ENCODE measurements at places on chromosomes 2 and 18.

DNA sequence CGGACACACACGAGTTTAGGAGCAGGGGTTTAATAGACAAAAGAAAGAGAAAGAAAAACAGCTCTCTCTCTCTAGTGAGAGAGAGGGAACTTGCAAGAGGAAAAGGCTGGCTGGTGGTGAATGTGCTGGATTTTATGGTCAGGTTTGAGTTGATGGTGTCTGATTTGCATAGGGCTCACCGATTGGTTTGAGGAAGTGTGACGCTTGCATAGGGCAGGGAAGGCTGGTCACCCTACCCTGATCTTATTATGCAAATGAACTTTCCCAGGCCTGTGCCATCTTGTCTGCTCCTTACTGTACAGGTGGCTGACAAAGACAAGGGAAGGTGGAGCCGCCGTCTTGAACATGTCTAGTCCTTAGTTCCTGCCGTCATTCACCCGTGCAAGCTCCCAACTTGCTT lies 408.9 kb downstream of the RIT2 start:
- no peak for DNase-seq

GRCh38 chr2:127597046-127597983 lies 48.6 kb upstream of the GPR17 start:
- DNase-seq: no peak

GRCh38 chr2:8478471-8478793 lies 203.4 kb upstream of the ID2 start:
- DNase-seq: no peak

DNA sequence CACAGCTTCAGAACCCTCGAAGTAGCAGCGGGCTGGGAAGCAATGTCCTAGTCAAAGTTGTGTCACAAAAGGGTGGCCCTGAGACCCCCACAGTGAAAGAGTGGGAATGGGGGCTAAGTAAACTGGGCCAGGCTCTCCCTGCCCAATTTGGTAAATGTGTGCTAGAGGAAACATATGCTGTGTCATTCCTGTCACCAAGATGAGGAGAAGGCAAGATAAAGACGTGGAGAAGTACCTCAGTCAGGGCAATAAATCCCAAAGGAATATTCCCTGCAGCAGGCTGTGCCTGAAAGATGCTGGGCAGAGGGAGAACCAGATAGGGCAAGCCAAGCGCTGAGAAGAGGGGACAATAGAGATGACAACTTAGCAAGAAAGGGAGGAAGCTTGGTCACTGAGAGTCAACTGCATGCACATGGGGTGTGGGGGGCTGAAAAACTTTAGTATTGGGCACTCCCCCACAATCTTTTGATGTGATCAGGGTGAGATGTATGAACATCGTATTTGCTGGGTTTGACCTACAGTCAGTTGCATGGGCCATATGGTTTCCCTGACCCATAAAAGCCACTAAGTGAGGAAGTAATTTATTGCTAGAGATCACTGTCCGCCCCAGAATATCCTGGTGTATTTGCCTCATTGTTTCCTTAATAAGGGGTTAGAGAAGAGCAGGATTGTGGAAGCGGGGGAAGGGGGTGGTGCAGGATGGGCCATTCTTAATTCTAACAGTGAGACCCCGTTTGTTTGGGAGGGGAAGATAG lies 49.9 kb upstream of the CXCR4 start:
- no peak for DNase-seq

GRCh38 chr2:229257985-229258384 lies 13.1 kb downstream of the PID1 start:
- no peak for DNase-seq

- DNase-seq: no peak
These were observed 3.7 kb downstream of the CACNB4 start for GRCh38 chr2:152095146-152095545.

DNA sequence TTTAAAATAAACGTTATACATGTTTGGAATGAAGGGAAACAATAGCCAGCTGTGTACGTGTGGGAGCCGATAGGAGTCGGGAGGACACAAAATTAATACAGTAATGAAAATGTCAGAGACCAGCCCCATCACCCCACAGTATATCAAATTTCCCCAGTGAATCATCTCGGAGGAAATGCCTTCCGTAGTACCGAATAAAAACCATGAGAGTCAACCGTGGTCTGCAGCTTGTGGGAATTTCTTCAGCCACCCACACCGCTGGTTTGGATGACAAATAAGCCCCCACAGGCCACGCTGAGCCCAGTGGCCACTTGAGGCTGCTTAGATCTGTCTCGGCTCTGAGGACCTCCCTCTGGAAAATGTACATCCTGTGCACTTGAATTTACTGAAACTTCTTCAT lies 133.7 kb downstream of the COL6A3 start:
- no peak for DNase-seq

GRCh38 chr2:141362311-141362710 lies 768.5 kb downstream of the LRP1B start:
- DNase-seq: no peak

- DNase-seq: peak; percentile 40
These were observed at the start of gene SLC66A2 for GRCh38 chr18:79951545-79952455. Gene SLC66A2 (minus strand): TSS chr18:79951653. CDS start chr18:79950926, 727 bp downstream.

DNA sequence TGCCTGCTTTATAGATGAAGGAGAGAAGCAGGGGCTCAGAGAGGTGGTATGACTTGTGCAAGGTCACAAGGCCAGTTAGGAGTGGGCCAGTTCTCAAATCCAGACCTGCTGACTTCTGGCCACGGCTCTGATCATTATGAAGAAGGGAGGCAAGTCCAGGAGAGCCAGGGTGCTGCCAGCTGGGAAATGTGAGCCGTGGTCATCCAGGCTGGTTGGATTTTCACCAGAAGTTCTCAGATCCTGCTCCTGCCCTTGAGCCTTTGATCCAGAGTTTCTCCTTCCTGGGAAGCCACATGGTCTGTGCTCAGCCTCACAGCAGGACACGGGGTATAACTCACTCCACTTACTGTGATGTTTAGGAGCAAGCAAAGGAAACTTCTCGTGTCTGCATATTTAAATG lies 239.9 kb downstream of the KLHL29 start:
- DNase-seq: no peak

- DNase-seq: no peak
These were observed 23.7 kb upstream of the DNAH6 start for GRCh38 chr2:84492571-84492970.

- no peak for DNase-seq
These were observed 198.3 kb downstream of the PIEZO2 start for GRCh38 chr18:10950876-10951630.

DNA sequence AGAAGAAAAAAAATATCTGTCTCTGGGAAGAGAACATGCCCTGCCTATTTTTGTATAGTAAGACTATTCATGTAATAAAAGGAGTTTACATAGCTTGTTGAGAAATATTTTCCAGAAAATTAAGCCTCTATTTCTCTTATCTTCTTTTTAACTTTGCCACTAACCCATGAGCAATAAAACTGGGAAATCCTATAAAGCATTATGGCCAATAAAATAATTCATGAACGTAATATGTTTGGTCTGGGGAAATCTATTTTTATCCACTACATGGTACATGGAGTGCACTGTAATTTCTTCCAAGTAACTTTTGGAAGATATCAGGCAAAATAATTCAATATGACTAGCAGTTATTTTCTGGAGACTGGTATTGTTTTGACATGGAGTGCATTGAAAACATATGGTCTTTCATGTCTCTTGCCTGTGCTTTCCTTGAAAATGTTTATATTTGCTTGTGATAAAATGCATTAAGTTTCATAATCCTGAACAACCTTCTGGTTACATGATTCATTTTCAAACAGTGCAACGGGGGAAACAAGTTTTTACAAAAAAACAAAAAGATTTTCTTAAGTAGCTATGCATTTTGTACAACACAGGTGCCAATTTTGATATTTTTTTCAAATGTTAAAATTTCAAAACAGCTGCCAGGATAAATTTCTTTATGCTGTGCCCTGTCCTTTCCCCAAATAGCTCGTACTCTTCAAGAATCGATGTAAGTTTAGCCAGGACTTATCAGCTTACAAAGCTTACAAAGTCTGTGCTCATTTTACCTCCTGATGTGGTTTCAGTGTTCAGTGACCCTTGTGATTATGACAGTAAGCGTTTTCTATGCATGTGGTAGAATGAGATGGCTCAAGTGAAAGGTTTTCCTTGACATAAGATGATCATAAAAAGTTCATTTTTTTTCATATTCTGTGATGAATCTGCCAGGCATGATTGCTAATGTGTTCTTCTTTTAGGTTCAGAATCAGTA lies 194.5 kb downstream of the UBE2E3 start:
- DNase-seq: no peak

DNA sequence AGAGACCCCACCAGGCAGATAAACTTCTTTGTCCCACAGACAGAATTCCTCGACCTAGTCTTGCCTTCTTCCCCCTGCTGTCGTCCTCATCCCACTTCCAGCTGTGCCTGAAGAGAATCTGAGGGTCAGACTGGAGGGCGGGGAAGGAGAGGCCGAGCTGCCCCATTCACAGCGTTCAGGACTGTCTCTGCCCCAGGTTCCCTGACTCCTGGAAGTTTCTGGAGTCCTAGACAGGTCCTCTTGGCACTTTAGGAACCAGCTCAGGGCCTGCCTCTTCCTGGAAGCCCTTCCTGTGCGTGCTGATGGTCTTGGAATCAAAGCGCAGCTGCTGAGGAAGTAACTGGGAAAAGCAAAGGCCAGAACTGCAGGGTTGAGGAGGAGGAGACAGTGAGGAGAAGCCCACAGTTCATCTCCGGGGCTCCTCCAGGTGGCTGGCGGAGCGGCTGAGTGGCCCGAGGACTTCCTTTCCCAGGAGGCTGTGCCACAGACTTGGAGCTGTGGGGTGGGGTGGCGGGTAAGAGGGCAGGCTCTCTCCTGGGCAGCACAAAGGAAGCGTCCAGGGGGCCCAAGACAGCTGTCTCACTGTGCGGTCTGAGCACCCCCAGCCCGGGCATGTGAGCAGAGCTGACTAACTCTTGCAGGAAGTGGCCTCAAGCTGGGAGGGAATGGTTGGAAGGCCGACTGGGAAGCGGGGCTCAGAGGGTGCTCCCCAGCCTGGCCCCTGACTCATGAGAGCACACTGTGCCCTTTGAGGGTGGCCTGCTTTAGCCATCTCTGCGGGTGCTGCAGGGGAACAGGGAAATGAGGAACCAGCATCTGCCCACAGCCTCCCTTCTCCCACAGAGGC lies 39.5 kb downstream of the SDC1 start:
- DNase-seq: no peak

GRCh38 chr2:162795312-162795711 lies 43.3 kb downstream of the KCNH7 start:
- peak; percentile 29 for DNase-seq

DNA sequence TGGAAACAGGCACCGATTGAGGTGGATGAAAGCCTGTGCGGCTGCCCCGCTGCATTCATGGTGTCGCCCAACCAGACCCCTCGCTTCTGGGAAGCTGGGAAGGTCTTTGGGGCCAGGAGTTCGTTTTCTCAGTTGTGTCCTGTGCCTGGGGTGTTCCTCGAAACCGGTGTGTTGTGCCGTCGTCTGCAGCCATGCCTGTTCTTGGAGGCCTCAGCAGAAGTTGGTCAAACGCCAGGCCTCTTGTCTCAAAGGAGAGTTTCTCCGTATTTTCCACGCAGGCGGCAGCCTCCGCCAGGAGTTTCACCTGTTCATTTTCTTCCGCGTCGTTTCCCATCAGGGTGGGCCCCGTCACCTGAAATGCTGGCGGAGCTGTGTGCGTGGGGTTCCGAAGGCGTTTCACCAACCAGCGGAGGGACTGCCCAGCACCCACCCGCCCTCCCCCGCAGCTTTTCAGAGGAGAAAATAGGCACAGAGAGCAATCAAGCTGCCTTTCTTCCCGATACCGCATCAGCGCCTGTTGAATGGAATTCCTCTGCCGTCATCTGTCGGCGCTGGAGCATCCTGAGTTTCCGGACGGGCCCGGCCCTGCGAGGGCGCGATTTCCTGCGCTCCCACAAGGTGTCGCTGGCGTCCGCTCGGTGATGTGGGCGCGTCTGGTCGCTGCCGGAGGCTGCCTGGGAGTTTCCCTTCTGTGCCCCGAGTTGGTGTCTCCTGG lies 17.0 kb upstream of the NFATC1 start:
- DNase-seq: peak; percentile 6

DNA sequence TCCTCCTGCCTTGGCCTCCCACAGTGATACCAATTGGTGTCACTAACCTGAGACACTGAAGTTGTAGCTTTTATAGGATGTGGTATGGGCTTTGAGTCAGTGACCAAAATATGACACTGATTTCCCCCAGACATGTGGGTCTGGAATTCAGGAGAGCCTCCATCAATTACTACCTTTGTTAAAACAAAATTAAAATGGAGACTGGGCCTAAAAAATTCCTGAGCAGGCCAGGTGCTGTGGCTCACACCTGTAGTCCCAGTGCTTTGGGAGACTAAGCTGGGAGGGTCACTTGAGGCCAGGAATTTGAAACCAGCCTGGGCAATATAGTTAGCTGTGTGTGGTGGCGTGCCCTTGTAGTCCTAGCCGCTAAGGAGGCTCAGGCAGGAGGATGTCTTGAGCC lies 36.9 kb upstream of the LIPG start:
- DNase-seq: no peak

- no peak for DNase-seq
These were observed 34.9 kb downstream of the FAM168B start for GRCh38 chr2:131058214-131058843.

GRCh38 chr2:105224444-105224843 lies 17.1 kb upstream of the GPR45 start:
- no peak for DNase-seq

DNA sequence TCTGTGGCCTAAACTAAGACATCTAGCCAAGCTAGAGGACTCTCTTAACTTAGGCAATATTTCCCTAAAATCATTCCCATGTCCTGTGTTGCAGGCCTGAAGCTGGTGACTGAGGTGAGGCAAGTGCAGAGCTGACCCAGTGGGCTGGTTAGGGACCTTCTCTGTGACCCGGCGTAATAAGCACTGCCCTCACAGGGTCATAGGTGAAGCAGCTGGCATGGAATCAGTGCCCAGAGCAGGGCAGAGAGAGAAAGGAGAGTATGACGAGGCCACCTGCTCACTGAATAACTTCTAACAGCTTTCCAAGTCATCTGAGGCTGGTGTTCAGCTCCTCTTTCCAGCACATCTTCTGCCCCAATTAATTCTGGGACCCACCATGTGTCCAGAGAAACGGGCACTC lies 197.0 kb downstream of the ANAPC1 start:
- no peak for DNase-seq

DNA sequence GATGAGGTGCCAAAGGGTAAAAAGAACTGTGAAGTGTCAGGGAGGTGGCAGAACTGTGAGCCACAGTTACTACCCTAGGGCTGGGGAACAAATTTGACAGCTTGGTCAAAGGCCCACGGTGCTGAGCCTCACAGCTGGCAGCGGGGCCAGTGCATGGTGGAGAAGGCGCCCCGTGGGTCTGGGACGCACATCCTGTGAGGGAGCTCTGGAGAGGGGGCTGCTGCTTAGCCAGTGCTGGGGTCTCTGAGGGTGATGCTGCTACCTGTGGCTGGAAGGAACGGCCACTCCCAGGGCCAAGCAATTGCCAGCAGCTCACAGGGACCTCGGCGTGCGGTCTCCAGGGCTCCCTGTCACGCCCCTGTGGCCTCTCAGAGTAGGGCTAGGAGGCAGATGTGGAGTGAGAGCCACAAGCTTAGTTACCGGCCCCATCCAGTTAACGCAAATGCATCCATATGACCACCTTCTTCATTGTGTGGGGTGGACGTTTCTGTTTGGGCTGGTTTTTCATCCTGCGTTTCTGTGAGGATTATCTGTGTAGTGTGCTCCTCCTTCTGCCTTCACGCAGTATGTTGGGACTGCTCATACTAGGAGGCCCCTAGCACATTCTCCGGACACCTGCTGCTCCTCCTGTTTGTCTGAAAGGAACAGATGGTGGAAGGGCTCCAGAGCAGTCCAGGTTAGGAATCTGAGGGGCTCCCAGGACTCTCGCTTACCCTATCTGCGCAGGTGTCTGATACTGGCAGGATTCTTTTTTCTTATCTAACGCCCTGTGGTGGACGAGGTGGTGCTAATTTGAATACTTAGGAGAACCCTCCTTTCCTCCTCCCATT lies 26.0 kb downstream of the STK25 start:
- DNase-seq: no peak

All from NCI-H526 treated with DMSO at 0.1 percent for 48 hours (cell line).